ENCODE measurements at places on chromosomes 2 and 18.

DNA sequence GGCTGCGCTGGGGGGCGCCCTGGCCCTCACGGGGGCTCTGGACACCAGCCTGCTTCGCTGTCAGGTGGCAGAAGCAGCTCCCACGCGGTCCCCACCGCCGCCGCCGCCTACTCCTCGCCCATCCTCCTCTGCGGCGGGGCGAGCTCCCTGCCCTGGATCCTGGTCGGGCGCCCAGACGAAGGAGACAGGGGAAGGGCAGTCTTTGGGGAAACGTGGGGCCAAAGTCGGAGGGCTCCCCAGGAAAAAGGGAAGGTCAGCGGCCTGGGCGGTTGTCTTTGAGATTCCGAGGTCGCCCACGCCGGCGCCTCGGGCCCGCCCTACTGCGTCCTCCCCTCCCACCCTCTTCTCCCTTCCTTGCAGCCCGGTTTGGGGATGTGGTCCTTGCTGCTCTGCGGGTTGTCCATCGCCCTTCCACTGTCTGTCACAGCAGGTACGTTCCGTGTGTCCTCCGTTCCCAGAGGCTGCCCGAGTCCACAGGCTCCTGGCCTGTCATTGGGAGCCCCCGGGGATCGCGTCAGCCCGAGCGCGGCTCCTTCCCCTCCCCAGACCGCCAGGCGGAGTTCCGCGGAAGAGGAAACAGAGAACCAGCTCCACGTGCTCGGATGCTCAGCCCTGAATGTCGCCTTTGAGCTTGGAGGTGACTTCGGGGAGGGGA lies 800 bp downstream of the IL1RL2 start:
- peak; percentile 74 for DNase-seq

GRCh38 chr2:235005603-235006259 lies 53.9 kb downstream of the SH3BP4 start:
- DNase-seq = peak; percentile 72

DNA sequence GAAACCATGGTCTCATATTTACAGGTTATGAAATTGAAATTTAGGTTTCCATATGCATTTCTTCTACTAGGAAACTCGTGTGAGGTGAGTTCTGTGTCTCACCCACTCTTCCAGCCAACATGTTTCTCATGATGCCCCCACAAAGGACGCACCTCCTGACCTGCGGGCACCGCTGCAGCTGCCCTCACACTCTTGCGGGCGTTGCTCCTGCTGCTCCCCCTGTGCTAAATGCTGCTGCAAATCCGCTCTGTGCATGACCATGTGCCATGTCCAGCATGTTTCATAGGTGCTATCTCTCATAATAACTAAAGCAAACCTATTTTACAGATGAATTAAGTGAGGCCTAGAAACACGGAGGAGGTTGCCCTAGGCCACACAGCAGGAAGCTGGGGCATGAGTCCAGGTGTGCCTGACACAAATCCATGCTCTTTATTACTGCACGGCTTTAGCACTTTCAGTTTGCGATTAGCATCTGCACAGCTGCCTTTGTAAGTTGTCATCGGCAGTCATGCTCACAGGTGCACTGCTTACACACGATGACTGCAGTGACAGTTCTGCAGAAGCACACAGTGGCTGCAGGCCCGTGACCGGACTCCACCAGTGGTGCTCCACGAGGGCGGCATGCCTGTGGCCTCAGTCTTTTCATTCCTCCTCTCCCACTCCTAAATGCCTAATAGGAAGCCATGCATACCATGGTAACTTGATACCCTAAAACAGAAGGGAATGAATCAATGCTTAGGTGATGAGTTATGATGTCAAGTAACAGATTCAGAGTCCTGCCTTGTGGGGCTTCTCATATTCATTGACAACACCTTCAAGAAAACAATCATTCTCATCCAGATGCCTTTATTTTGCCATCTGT lies 14.9 kb upstream of the GALR1 start:
- DNase-seq = no peak

DNA sequence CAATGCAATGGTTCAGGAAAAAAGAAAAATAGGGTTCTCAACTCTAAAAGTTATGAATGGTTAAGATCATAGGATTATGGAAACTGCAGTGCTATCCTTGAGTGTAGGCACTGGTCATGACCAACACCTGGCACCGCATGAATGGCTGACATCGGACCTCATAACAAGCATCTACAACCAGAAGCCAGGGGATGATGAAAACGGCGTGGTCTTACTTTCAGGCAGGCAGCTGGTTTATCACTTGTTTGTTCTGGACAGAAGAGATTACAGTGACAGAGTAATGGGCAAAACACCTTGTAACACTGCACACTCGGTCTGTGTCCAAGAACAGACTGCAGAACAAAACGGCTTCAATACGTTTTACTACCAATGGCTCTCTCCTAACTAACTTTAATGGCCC lies 132.8 kb downstream of the STK39 start:
- DNase-seq = no peak

- peak; percentile 35 for DNase-seq
These were observed 774 bp downstream of the IER3IP1 start for GRCh38 chr18:47175283-47175897.

GRCh38 chr2:139155991-139156390 lies 375.8 kb upstream of the NXPH2 start:
- no peak for DNase-seq

DNA sequence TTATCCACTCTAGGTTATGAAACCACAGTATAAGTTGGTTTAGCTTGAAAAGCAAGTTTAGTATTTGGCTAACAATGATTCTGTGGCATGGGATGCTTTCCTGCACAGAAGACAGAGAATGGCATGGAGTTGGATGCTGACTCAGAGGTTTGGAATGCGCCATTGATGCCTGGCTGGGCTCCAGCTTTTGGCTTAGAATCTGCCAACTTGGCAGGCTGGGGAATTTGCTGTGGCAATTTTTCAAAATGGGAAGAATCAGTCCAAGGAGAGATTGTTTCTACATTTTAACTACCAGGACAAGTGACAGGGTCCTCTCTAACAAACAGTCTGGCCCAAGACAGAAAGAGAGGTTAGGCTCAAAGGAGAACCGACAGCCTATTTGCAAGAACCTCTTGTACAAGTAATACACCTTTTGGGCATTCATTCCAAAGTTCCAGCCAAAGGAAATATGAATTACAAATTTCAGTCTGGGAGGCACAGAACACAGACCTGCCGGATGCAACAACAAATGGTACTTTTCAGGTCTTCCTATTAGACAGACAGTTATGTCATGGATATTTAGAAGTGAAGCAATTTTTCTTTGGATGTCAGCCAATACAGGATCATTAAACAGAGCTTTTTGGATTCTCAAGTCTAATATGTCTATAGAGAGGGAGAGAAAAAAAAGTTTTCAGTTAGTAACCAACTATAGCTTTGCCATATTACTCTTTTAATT lies 1027.7 kb downstream of the TMEM182 start:
- DNase-seq = no peak

- no peak for DNase-seq
These were observed 49.5 kb downstream of the ASB1 start for GRCh38 chr2:238476258-238476657.

- no peak for DNase-seq
These were observed 60.7 kb downstream of the TTC27 start for GRCh38 chr2:32688541-32688940.

- DNase-seq = peak; percentile 77
These were observed 59.6 kb downstream of the LONRF2 start for GRCh38 chr2:100262555-100263320.
